Stomach (tissue), 19 donors: ENCODE measurements at places on chromosomes 13 and 19. TPM values are rescaled to one million over a fixed set of nuclear protein-coding genes. Genes with fewer than 3 reads are reported as not detected.
A peak's percentile ranks its signal among the peaks of the same experiment; 100 is the strongest.

Gene ZNF208
- 22.9 TPM for total RNA-seq

DNA sequence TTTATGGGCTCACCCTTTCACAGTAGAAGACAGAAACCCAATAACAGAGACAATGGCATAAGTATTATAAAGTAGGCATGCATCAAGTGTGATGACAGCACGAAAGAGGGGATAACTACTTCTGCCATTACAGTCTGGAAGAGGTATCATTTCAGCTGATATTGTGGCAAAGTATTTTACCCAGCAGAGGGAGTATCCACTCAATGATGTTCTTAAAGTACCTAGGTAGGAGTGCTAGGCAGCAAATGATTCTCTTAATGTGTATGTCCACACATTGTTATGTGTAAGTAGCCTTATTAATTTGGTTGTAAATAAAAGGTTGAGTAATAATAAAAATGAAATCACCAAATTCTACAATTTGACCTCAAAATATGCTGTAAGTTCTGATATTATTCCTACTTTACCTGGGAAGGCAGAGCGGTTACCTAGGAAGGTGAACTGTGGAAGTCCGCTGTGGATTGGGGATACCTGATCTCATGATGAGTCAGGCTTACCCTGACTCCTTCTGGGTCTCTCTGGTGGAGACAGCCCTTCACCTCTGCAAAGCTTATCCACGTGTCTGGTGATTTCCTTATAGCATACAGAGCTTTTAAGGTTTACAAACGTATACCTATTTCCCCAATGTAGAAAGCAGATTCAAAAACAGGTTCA lies 4.1 kb upstream of the UBAC2 start:
- DNase-seq: no peak
- H3K27ac ChIP-seq: no peak overlapping the region
- H3K4me1 ChIP-seq: peaks cover 43% of the 10 kb centered on the region
- no peaks in the 10 kb centered on the region for H3K36me3 ChIP-seq
- H3K4me3 ChIP-seq: no peak overlapping the region

Gene TUBA3C
- total RNA-seq: not detected

DNA sequence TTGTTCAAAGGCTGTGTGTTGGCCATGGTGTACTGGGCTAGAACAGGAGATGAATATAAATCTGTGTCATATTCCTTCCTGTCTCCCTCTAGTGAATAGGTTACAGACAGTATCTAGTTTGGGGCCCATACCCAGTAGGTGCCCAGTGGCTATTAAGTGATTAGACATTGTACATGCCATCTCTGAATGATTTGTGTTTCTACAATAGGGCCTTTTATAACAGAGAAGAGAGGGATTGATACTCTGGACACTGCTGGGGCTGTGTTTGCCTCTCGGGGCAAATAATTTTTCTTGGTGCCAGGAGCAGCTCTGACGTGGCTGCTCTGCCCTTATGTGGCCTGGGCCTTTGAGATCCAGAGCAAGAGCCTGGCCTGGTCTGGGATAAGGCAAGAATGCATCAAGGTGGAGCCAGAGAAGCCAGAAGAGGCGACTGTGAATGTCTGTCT lies 403.1 kb downstream of the SPRY2 start:
- no peaks in the 10 kb centered on the region for H3K36me3 ChIP-seq
- H3K27me3 ChIP-seq: no peaks in the 10 kb centered on the region
- DNase-seq: no peak
- H3K27ac ChIP-seq: no peak overlapping the region
- H3K4me3 ChIP-seq: no peak overlapping the region

Gene EDDM13
- total RNA-seq: not detected

DNA sequence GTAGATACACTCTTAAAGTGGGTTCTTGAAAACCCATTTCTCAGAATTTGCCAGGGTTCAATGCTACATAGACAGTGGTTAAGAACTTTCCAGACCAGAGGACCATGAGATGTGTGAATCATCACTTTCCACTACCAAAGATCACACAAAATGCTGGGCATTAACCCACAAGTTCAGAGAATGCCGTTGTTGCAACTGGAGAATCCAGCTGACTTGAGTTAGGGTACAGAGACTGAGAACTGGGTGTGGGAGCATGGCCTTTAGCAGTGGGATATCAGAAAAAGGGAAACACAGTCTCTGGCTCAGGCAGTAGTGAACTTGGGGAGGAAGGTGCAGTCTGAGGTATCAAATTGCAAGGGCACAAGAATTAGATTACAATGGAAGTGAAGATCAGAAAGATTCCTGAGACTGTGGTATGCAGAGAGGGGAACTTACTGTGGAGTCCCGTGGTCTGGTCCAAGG lies 51.5 kb upstream of the WDFY2 start:
- H3K4me1 ChIP-seq: no peaks in the 10 kb centered on the region
- no peaks in the 10 kb centered on the region for H3K36me3 ChIP-seq
- H3K27me3 ChIP-seq: no peaks in the 10 kb centered on the region
- no peak overlapping the region for H3K27ac ChIP-seq
- no peak overlapping the region for H3K4me3 ChIP-seq

- H3K36me3 ChIP-seq: no peaks in the 10 kb centered on the region
- no peak overlapping the region for H3K27ac ChIP-seq
- H3K4me1 ChIP-seq: peaks cover 15% of the 10 kb centered on the region
- DNase-seq: no peak
Measured at GRCh38 chr13:30338331-30338851, 31.0 kb upstream of the KATNAL1 start.

DNA sequence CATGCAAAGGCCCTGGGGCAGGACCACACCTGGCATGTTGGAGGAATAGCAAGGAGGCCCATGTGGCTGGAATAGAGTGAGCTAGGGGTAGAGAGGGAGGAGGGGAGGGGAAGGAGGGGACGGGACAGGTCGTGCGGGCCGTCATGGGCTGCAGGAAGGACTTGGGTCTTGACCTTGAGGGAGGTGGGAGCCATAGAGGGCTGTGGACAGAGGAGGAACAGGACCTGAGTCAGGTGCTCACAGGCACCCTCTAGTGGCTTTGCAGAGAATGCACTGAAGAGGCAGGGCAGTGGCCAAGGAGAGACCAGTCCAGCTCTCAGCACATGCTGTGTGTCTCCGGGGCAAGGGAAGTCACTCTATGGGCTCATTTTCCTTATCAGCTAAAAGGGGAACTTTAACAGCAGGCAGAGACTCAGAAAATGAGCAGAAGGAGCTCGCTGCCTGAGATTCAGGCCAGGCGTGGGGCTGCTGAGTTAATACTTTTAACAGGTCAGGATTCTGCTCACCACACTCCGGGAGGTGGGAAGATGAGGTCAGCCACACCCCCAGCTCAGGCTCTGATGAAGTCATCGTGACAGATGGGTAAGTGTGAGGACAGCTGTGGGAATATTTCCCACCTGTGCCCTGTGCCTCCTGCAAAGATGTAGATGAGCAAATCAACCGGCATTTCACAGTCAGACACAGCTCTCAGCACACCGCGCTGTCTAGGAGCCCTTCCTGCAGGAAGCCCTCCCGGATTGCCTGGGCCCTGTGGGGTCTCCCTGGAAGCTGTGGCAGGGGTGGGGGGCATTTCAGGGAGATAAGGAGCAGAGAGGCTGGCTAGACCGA lies 6.0 kb upstream of the TNFAIP8L1 start:
- no peaks in the 10 kb centered on the region for H3K36me3 ChIP-seq
- no peak overlapping the region for H3K27ac ChIP-seq
- H3K27me3 ChIP-seq: peaks cover 25% of the 10 kb centered on the region
- peak; percentile 79 for DNase-seq
- no peak overlapping the region for H3K4me3 ChIP-seq

Gene PNMA8C
- total RNA-seq: not detected

DNA sequence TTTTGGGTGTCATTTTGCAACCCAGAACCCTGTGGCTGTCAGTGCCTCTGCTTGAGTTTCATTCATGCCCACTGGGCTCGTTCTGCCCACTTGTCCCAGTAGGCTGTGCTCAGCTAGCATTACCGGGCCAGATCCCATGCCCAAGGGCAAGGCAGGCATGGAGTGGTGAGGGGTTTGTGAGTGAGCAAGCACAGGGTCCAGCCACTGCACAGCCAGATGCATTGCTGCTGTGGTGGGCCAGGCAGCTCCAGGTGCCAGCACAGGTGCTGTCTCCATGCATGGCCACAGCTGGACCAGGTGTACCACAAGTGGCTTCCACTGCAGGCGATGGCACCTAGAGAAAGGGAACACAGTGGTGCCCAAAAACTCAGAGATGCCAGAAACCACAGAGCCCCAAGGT lies 1671.2 kb downstream of the OLFM4 start:
- H3K27ac ChIP-seq: no peak overlapping the region
- DNase-seq: no peak
- no peaks in the 10 kb centered on the region for H3K27me3 ChIP-seq
- no peak overlapping the region for H3K4me3 ChIP-seq
- no peaks in the 10 kb centered on the region for H3K36me3 ChIP-seq

- no peak overlapping the region for H3K4me3 ChIP-seq
- peaks cover 7% of the 10 kb centered on the region for H3K4me1 ChIP-seq
- no peaks in the 10 kb centered on the region for H3K27me3 ChIP-seq
- H3K36me3 ChIP-seq: no peaks in the 10 kb centered on the region
Measured at GRCh38 chr13:76692346-76692745, 193.9 kb downstream of the KCTD12 start.

DNA sequence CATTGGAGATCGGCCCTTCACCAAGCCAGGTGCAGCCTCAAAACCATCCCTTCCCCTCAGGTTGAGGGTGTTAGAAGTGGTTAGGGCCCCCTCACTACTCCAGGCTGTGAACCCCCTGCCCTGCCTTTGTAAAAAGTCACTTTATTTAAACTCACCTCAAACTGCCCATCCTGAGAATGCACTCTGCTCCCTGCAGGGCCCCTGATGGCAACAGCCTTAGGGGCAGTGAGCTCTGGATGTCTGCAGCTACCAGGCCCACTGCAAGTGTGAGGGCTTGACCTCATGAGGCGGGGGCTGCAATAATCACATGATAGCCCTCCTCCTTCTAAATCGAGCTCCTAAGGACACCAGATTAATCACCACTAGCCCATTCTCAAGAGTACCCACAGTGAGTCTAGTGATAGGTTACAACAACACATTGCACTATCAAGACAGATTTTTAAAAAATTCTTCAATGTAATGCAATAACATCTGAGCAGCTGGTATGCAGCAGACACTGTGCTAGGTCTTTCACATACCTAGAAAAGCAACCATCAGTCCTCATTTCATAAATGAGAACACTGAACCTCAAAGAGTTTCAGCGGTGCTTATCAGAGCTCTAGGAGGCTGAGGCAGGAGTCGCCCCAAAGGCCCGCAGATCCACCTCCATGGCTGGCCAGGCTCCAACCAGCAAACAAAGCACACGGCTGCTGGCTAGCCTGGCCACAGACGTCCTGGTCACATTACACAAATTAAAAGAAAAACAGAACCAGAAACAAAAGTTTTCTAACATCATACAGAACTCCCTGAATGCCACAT lies 26.0 kb downstream of the SLC7A1 start:
- no peak overlapping the region for H3K27ac ChIP-seq
- peak; percentile 85 for DNase-seq
- H3K4me3 ChIP-seq: no peak overlapping the region
- H3K36me3 ChIP-seq: no peaks in the 10 kb centered on the region

GRCh38 chr19:18392417-18392816 lies 5.0 kb downstream of the LRRC25 start:
- H3K27me3 ChIP-seq: no peaks in the 10 kb centered on the region
- no peak overlapping the region for H3K4me3 ChIP-seq
- H3K4me1 ChIP-seq: peaks cover 59% of the 10 kb centered on the region
- no peaks in the 10 kb centered on the region for H3K36me3 ChIP-seq

DNA sequence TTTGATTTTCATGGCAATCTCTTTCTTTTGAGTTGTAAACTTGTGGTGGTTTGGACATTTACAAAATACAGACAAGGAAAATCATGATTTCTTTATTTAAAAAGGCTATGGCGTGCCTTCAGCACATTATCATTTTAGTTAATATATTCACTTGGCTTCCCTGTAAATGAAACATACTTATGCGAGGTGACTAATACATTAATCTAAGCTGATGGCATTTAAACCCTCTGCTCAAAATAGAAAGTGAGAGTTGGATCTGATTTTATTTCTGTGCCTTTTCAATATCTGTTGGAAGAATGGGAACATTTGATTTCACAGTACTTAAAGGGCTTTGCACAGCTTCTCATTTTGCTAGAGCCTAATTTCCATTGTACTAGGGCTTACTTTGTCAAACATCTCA lies 289.8 kb downstream of the MTUS2 start:
- no peak overlapping the region for H3K4me3 ChIP-seq
- H3K27ac ChIP-seq: no peak overlapping the region
- no peaks in the 10 kb centered on the region for H3K27me3 ChIP-seq
- DNase-seq: no peak
- H3K36me3 ChIP-seq: no peaks in the 10 kb centered on the region

GRCh38 chr19:703329-703650 lies 5.4 kb upstream of the PALM start:
- peak overlapping the region; percentile 17 for H3K4me3 ChIP-seq
- peaks cover 29% of the 10 kb centered on the region for H3K4me1 ChIP-seq
- H3K36me3 ChIP-seq: no peaks in the 10 kb centered on the region
- DNase-seq: no peak
- peaks cover 51% of the 10 kb centered on the region for H3K27me3 ChIP-seq

GRCh38 chr19:6686628-6686975 lies 16.6 kb upstream of the TNFSF14 start:
- H3K27me3 ChIP-seq: no peaks in the 10 kb centered on the region
- no peak overlapping the region for H3K4me3 ChIP-seq
- no peaks in the 10 kb centered on the region for H3K4me1 ChIP-seq
- no peak overlapping the region for H3K27ac ChIP-seq

Gene XAB2
- 106 TPM for total RNA-seq

Gene ZNF773
- total RNA-seq: 9.9 TPM

- H3K27me3 ChIP-seq: peaks cover 83% of the 10 kb centered on the region
- peak; percentile 91 for DNase-seq
Measured at GRCh38 chr19:40598121-40598917, 2.9 kb upstream of the LTBP4 start.

GRCh38 chr13:50126263-50126992 lies 111.2 kb downstream of the KCNRG start:
- H3K27ac ChIP-seq: peak overlapping the region; percentile 100
- peak overlapping the region; percentile 86 for H3K4me3 ChIP-seq
- H3K4me1 ChIP-seq: peaks cover 68% of the 10 kb centered on the region
- H3K27me3 ChIP-seq: peaks cover 46% of the 10 kb centered on the region
- DNase-seq: no peak
- no peaks in the 10 kb centered on the region for H3K36me3 ChIP-seq

Gene FARP1
- total RNA-seq: 82.2 TPM

Gene LAIR2
- total RNA-seq: not detected

GRCh38 chr19:21485926-21486325 lies 19.5 kb upstream of the ZNF429 start:
- no peak overlapping the region for H3K27ac ChIP-seq
- DNase-seq: no peak
- H3K4me3 ChIP-seq: no peak overlapping the region
- H3K4me1 ChIP-seq: no peaks in the 10 kb centered on the region

DNA sequence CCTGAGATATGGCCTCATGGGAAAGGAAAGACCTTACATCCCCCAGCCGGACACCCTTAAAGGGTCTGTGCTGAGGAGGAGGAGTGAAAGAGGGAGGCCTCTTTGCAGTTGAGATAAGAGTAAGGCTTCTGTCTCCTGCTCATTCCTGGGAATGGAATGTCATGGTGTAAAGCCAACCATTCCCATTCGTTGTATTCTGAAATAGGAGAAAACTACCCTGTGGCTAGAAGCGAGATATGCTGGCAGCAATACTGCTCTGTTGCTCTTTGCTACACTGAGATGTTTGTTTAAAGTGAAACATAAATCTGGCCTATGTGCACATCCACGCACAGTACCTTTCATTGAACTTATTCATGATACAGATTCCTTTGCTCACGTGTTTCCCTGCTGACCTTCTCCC lies 783 bp upstream of the ZNF587B start:
- no peaks in the 10 kb centered on the region for H3K27me3 ChIP-seq
- H3K4me1 ChIP-seq: peaks cover 9% of the 10 kb centered on the region
- no peak for DNase-seq
